Omental fat pad (tissue), 4 donors: ENCODE measurements at places on chromosomes 4 and X.

GRCh38 chr4:83010111-83010521 lies 507 bp downstream of the LIN54 start:
- no peak for DNase-seq

DNA sequence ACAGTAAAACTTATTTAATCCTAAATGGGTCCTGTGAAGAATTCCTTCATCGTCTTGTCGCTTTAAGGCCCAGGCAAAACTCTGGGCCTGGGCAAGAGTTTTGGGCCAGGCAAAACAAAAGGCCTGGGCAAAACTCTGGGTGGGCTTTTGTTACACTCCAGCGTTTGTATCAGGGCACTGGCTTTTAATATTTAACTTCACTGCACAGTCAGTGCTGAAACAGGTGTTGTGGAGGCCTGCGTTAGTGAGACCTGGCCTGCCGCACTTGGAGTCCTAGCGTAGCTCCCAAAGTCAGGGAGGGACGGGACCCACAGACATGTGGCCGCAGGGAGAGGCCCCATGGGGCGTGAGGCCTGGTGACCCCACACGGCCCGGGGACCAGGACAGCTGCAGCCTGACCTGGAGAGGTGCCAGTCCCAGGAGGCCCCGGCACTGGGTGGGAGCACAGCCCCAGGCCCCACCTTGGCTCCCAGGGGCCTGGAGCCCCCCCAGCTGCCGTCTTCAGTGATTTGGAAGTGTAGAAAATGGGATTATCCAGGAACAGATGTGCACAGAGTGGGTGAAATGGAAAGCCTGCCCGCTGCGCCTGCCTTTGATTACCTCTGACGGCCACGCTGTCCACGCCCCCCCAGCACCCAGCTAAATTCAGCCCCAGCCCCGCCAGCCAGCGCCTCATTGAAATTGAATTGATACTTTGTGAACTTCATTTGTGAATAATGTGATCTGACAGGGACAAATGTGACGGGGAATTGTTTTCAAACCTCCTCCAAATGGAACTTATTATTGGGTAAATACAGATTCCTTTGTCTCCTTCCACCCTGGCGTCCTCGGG lies 132.9 kb upstream of the NKX1-1 start:
- DNase-seq = no peak

- no peak for DNase-seq
Observed at GRCh38 chr4:99891351-99891750, 2.9 kb downstream of the LAMTOR3 start.

DNA sequence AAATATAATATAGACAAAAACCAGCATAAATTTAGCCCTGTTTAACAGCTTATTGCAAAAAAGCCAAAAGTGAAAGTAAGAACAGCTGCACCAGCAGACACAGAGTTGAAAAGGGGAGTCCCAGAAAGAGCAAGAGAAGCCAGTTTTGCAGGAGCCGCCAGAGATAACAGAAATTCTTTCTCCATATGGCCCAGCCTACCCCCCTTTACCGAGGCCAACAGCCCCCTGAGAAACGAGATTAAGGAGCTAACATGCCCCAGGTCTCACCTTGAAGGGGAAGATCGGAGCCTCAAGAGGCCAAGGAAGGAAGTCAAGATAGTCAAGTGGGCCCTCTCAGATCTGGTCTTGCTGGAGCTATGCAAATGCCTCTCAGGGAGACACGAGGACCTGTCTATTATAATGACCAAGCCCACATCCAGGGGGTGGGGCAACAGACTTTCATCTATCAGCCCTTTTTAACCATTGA lies 4.8 kb downstream of the ACOX3 start:
- no peak for DNase-seq

GRCh38 chrX:13140007-13140406 lies 95.6 kb upstream of the FAM9C start:
- no peak for DNase-seq

DNA sequence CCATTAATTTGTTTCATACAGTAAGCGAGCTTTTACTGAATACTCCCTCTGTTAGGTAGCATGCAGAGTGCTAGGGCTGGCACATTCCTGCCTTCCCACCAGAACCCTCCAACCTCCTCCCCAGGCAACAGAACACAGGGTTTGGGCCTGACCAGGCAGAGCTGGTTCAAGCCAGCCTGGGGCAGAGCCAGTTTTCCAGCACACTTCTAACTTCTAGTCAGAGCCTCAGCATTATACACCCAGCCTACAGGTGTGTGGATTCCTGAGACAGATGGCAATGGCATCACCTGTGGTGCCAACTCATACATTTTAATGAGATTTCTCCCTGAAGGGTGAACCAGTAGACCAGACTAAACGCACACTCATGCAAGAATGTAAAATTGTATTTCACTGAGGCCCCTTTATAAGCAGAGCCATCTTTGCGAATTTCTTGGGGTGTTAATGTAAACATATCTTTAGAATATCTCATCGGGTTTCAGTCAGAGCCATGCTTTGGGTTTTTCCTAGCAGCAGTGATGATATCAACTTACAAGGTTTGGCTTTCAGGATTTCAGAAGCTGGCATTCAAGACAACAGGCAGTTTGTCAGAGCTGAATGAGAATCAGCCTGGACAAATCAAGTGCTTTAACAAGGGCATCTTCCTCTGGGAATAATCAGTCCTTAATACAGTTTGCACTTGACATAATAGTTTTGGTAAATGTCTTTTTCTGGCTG lies 92.0 kb downstream of the GATB start:
- DNase-seq = no peak

DNA sequence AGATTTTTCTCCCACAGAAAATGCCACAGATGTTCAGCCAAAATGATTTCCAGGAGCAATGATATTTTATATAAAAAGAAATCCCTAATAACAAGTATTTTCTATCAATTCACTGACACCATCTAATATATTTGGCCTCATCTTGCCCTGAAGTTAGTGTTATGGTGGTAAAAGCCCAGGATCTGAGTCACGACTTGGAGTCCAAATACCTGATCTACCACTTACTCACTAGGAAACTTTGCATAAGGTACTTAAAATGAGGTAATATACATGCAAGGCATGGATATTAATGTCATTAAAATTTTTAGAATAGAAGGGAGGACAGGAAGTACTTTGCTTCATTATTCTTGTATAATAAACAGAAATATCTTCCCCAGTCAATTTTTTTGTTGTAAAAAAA lies 16.3 kb downstream of the PPP3CA start:
- no peak for DNase-seq

DNA sequence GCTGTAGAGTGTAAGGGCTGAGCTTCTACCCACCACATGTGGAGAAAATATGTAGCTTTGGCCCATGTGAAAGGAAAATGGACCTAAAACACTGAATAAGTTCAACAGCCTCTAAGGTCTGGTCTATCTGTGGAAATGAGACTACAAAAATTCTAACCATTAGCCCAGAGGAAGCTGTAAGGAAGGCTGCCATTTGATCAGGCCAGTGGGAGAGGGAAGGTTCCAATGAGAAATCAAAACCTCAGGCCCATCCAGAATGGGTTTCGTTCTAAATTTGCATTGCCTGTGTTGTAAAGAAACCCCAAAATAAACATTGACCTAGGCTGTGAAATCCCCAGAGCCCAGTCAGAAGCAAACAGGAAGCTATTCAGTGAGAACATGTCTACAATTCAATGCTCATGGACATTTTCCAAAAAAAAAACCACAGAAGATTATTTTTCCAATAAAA lies 320.4 kb upstream of the SLC7A11 start:
- DNase-seq = no peak

DNA sequence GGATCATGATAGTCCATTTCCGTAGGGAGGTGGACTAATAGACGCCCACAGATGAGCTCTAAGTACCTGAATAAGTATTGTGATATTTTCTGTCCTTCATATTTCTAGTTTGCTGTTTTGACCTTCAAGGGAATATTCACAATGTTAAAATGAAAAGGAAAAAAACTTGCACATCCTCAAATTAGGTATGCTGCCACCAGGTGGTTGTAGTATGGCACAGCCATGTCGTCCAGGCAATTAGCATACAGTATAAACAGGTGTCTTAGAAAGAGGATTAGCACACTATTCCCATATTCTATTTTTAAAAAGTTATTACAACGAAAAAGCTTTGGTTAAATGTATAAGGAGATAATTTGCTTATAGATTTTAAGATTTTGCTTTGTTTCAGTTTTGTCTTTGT lies 802.0 kb downstream of the RPA4 start:
- DNase-seq = no peak

GRCh38 chr4:143338313-143338712 lies 1.6 kb downstream of the GAB1 start:
- no peak for DNase-seq

DNA sequence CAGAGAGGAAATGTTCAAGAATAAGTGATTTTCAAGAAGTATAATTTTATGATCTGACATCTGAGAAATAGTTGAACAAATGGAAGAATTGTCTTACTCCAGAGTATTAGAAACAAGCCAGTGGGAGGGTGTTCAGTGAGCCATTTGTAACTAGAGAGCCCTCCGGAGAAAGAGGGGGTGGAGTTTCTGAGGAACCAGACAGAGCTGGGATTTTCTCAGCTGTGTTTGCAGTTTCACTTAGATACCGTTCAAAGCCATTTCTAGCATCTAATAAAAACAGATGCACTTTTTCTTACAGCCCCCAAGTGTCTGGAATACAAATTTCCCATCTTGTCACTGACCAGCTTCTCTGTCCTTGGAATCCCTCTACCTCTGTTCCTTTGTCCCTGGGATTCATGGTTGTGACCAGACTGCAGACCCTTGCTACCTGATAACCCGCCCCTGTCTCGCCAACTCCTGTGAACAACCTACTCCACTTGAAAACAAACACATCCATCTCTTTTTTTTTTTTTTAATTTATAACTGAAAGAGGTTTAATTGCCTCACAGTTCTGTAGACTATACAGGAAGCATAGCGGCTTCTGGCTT lies 132.8 kb upstream of the KLF3 start:
- DNase-seq = no peak

GRCh38 chrX:10296576-10296975 lies 139.8 kb downstream of the CLCN4 start:
- no peak for DNase-seq

DNA sequence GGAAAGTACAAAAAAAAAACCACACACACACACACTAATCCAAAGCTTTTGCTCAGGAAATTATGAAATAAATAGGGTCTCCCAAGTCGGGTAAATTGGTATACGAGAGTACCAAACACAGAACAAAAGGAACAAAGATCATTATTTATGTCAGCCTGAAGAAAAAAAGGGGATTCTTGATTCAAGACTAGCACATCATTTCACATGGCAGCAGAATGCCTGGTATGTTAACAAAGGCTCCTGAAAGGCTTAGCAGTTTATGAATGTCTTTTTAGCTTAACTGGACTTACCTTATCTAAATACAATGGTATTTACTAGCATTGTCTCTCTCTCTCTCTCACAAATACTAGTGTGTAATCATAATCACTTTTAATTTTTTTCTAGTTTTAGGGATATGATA lies 11.3 kb downstream of the RAP2C start:
- no peak for DNase-seq

- no peak for DNase-seq
Observed at GRCh38 chrX:9132036-9132638, 98.2 kb upstream of the FAM9B start.

- no peak for DNase-seq
Observed at GRCh38 chr4:142355421-142355930, 490.6 kb downstream of the INPP4B start.

- no peak for DNase-seq
Observed at GRCh38 chr4:766559-767283, 59.2 kb downstream of the CPLX1 start.

GRCh38 chrX:140701480-140701879 lies 8.1 kb upstream of the LINC00632 start:
- DNase-seq = no peak

GRCh38 chrX:119105826-119106225 lies 21.8 kb downstream of the KIAA1210 start:
- no peak for DNase-seq

DNA sequence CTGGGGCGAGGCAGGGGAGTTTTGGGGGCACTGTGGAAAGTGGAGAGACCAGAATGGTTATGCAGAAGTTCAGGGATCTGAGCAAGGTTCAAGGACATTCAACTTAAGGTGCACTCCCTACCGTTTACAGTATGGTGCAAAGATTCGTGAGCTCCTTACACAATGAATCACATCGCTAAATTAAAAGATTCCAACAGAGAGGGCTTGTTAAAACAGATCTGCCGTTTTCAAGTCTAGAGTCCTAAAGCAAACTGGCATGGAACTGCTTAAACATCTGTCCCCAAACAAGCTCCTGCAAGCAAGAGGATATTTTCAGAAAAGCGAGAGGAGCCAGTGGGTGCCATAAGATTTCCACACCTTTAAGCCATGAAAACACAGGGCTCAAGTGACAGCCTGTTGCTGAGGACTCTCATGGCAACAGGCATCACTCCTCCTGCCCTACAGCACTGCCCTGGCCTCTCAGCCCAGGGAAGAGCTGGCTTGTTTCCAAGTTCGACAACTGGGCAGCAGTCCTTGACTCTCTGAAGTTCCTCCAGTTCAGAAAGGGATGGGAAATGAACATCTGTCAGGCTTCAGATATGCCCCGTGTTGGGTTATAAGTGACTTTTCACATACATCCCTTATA lies 10.0 kb downstream of the FAM184B start:
- DNase-seq = no peak

GRCh38 chr4:27742816-27743215 lies 882.2 kb downstream of the STIM2 start:
- no peak for DNase-seq

DNA sequence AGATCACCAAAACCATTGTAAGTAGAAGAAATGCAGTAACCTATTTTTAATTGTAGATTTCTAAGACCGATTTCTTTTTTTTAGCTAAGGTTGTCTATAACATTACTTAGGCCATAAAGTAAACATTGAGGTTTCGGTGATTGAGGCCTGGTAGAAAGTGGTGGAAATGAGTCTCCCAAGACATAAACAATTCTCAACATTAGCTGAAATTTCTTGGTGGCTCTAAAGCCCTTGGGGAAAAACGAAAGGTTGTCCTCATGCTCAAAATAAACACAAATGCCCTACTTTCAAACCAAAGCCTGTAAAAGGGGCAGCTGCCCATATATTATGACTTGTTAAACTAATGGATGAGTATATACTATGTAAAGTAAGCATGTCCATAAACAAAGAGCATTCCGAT lies 98.8 kb downstream of the SCFD2 start:
- DNase-seq = no peak

DNA sequence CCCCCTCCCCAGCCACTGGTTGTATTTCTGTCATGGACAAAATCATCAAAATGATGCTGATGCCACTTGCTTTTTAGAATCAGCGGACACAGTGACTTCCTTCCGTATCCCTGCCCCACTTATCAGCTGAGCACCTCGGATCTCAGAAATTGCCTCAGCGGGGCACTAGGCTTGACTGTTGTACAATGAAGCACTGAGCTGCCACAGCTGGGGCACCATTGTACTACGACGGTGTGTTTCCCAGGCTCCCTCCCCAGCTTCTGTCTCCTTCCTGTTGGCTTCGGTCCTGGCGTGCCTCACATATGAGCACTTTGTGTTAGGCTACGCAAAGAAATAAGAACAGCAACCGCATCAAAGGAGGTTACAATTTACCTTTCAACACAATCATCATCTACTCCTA lies 82.4 kb downstream of the F11 start:
- no peak for DNase-seq

- no peak for DNase-seq
Observed at GRCh38 chr4:22707390-22707789, 14.7 kb downstream of the GBA3 start.

- DNase-seq = no peak
Observed at GRCh38 chr4:5959211-5959982, 58.8 kb downstream of the C4orf50 start.

GRCh38 chr4:32462944-32463343 lies 1742.8 kb downstream of the PCDH7 start:
- no peak for DNase-seq

- DNase-seq = no peak
Observed at GRCh38 chrX:131288738-131289511, at the start of gene IGSF1. Gene IGSF1 (minus strand): TSS chrX:131289306. CDS start chrX:131286674, 2,632 bp downstream.

- no peak for DNase-seq
Observed at GRCh38 chrX:17584248-17584681, 153.0 kb upstream of the SCML1 start.
